ENCODE measurements at places on chromosomes 7 and 10.

GRCh38 chr7:19051767-19052375 lies 65.6 kb downstream of the TWIST1 start:
- DNase-seq: no peak

DNA sequence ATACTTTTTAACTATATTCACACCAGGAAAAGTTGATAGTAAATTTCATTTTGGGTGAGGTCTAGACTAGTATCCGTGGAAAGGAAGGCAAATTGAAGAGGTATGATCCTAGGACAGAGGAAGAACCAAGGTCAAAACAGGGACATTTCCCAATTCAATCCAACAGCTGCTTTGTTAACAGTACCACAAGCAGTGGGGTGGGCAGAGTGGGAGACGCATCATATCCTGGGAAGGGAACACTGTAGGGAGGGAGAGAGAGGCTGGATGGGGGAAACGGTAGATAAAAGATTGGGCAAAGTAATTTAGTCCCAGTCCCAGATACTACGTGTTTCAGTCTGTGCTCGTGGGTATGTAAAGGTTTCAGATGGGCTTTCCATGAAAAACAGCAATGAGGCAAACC lies 9.2 kb upstream of the FAS start:
- no peak for DNase-seq

- DNase-seq: no peak
Measured at GRCh38 chr10:17081431-17081830, 48.2 kb downstream of the CUBN start.

DNA sequence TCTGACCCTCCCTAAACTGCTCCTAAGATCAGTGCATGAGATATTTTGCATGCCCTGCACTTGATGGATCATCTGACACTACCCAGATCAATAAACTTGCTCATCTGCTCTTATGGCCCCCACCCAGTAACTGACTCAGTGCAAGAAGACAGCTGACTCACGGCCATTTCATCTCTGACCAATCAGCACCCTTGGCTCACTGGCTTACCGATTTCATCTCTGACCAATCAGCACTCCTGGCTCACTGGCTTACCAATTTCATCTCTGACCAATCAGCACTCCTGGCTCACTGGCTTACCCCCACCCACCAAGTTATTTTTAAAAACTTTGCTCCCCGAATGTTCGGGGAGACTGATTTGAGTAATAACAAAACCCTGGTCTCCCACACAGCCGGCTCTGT lies 37.2 kb upstream of the OPTN start:
- DNase-seq: no peak

DNA sequence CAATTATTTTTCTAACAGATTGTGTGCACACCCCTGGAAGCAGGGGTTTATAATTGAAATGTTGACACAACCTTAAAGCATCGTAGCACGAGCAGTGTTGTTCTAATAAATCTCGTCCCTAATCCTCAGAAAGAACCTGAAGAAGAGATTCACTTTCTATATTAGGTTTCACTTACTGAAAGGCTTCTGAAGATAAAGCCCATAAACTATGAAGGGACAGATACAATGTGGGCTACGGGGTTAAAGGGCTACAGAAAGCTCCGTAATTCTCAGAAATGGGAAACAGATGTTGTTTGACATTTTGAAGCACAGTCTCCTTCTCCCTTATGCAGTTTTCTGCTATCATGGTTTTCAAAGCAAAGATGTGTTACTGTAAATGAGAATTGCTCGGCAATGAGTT lies 479.6 kb downstream of the GATA3 start:
- no peak for DNase-seq

GRCh38 chr10:51075043-51075872 lies 971 bp downstream of the PRKG1 start:
- no peak for DNase-seq

DNA sequence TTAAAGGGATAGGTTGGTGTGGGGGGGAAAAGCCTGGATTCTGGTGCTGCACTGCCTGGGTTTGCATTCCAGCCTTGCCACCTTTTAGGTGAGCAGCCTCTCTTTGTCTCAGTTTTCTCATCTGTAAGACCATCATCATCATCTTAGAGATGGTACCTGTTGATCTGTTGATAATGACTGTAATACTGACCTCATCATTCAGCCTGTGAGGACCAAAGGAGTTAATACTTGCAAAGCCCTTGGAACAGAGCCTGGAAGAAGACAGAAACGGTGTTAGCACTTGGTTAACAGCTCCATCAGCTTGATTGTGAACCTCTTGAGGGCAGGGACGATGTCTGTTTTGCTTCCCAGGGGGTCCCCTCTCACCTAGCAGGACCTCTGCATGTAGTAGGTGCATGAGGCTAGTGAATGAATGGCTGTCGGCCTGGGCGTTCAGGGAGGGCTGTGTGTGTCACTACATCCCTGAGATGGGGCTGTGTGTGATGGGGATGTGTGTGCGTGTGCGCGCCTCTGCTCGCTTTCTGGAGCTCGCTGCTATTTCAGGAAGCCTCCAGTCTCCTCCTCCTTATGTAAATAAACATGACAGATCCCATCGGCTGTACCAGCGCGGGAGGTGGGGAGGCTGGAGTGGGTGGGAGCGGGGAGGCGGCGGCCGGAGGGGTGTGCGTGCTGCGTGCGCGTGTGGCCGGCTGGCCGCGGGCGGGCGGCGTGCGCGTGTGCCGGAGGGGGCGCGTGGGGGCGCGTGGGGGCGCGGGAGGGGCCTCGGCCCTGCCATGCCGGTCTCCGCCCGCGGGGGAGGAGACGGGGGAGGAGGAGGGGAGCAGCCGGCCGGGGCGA lies 61.2 kb downstream of the NEURL1 start:
- DNase-seq: no peak

- DNase-seq: no peak
Measured at GRCh38 chr7:139732471-139733167, 45.2 kb downstream of the HIPK2 start.

DNA sequence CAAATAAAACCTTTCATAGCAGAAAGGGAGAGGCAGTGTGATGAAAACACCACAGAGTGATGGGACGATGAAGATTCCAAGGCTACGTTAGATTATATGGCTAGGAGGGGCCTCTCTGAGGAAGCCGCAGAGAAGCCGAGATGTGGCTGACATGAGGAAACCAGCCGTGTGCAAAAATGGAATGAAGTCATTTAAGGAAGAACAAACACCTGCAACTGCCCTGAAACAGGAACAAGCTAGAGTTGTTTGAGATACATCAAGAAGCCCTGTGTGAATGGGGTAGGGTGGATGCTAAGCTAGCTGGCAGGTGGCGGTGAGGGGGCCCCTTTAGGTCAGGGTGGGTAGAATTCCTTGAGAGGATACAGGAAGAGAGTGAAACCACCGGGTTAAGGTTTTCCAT lies 129.5 kb downstream of the KLF6 start:
- DNase-seq: no peak

GRCh38 chr10:110215286-110216170 lies 8.1 kb downstream of the MXI1 start:
- DNase-seq: no peak

GRCh38 chr7:107996072-107996882 lies 6.7 kb downstream of the LAMB1 start:
- DNase-seq: no peak

GRCh38 chr7:127692200-127692599 lies 40.2 kb downstream of the SND1 start:
- no peak for DNase-seq

GRCh38 chr10:63132651-63133055 lies 475 bp upstream of the NRBF2 start:
- no peak for DNase-seq

GRCh38 chr7:105268511-105269392 lies 120.0 kb downstream of the SRPK2 start:
- no peak for DNase-seq

DNA sequence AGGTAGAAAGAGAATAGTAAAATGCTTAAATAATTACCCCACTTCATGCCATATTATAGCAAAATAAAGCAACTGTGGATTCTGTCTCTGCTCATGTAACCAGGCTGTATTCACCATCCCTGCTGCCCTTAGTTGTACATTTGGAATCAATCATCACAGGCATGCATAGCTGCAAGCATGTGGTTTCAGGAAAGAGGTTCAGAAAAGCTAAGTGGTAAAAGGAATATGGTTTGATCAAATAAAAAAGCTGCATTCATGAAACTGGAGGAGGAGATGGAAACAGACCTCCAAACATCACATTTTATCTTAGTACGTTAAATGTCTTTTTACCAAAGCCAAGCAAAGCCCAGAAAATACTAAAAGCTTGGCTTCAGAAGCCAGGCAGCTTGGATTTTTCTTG lies 81.3 kb downstream of the ADAM22 start:
- no peak for DNase-seq

All from NCI-H1436 treated with DMSO at 0.1 percent for 48 hours (cell line).